Inflammatory macrophage treated with lipopolysaccharide for 4 hours (primary cell): ENCODE measurements at places on chromosomes 2 and 18.

DNA sequence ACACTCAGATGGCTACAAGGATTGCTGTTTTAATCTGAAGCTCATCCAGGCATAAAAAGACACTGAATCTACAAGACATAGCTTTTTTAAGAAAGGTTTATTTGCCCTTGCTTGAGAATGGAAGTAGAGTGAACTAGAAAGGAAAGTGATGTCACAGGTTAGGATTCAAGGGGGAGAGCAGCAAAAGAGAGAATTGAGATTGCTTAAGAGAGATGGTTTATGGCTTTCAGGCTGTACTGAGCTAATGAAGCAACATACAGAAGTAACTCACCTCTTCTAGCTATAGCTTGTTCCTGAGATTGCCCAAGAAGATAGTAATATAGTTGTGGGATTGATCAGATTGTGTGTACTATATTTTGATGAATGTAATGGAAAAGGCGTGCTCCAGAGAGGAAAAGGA is 26.1 kb upstream of the ACVR2A start:
- DNase-seq = peak; percentile 13

- DNase-seq = no peak
Observed at GRCh38 chr2:19020144-19021099, 338.0 kb downstream of the OSR1 start.

DNA sequence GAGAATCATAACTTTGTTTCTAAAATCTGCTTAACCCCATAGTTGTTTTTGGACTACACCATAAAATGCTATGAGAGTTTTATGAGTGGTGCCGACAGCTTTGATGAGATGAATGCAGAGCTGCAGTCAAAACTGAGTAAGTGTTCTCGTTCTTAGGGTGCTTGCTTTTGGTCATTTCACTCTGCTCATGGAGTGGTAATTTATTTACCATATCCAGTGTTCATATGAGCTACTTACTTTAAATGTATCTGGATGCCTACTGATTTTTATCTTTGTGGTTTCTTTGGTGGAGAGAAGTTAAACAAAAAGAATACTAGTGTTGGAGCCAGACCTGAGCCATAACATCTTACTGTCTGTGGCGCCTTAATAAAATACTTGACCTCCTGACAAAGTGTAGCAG is 16.4 kb downstream of the NDC80 start:
- DNase-seq = no peak

DNA sequence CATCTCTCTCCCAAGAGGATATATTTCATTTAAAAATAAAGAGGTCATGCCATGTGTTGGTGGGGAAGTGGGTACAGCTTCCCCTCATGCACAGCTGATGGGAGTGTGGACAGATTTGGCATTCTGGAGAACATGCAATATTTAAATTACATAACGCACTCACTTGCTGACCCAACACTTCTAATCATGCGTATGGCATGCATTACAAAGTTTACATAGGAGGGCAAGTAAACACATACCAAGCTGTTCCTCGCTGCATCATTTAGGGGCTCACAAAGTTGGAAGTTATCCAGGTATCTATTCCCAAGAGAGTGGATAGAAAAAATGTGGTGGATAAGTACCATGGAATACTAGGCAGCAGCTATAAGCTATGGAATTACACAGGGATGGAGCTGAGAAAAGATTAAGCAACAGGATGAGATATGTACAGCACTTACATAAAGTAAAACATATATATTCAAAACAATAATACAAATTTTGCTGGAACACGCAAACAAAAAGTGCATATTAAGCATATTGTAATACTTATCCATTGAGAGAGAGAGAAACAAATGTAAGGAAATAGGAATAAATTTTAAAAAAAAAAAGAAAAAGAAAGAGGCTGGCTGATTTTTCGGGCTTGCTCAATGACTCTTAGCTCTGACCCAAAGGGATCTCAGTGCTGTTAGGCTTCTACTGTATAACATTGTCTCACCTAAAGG is 11.0 kb downstream of the CYP1B1 start:
- DNase-seq = peak; percentile 80

- no peak for DNase-seq
Observed at GRCh38 chr2:32464431-32464830, 107.6 kb downstream of the BIRC6 start.
